ENCODE measurements at places on chromosomes 3 and 15.

DNA sequence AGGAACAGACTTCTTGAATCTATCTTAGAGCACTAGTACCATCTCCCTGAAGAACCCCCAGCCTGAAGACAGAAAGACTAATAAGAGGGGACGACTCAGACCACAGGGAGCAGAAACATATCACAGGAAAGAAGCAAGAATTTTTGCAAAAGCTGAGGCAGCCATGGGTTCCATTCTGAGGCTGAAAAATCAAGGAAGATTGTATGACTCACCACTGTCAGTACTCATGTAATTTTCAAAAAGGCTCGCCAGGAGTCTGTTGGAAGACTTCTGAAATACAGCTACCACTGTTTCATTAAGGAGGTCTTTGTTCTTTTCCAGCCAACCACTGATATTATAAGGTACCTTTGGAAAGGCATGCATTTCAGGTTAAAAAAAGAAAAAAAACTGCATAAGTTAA, 47.5 kb downstream of the MYH15 start:
- peak; percentile 71 for DNase-seq

DNA sequence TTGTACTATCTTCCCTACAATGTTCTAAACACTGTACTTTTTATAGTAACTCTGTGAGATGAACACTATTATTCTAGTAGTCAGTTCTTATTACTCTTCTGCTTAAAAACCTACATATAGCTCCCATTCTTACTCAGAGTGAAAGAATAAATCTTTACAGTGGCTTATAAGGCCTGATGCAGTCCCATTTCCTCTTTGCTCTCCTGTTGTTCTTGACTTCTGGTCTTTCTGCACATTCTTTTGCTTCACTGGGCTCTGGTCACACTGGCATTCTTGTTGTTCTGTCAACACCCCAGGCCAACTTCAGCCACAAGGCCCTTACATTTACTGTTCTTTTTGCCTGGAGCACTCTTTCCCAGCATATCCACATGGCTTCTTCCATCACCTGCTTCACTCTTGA, 58.2 kb upstream of the TP63 start:
- no peak for DNase-seq

DNA sequence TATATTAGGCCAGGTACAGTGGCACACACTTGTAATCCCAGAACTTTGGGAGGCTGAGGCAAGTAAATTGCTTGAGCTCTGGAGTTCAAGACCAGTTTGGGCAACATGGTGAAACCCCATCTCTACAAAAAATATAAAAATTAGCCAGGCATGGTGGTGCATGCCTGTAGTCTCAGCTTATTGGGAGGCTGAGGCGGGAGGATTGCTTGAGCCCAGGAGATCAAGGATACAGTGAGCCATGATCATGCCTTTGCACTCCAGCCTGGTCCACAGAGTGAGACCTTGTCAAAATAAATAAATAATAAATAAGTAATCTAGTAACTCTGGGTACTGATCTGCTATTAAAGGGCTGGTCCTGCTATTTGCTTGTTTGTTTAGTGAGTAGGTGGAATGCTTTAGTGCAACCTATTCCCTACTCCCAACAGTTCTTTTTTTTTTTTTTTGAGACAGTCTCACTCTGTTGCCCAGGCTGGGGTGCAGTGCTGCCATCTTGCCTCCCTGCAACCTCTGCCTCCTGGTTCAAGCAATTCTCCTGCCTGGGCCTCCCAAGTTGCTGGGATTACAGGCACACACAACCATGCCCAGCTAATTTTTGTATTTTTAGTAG, 9.1 kb upstream of the INO80 start:
- DNase-seq = no peak

DNA sequence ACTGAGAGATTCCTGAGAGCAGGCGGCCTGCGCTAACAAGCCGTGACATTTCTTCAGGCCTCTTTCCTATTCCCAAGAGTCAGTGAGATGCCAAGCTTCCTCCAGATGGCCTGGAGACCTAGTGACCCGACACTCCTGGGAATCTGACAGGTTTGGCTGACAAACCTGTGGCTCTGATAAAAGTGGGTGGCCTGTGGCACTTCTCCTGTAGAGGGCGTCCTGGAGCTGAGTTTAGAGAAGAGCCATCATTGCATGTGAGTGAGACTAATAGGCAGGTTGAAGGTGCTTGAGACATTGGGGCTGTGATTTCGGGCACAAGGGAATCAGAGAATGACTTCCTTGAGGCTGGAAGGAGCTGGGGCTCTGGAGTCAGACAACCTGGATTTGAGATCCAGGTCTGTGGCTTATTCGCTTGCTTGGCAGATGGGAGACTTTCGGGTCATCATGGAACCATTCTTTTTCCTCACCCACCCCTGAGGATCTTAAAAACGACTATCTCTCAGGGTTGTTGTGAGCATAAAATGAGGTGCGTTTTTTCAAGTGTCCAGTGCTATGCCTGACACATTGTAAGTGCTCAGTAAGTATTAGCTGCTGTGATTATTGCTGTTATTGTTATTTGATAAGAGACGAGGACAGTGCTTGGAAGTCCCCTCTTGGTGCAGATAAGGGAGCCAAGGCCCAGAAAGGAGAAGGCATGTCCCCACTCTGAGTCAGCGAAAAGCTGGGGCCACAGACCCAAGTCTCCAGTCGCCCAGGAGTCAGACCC, 77.2 kb downstream of the SCN10A start:
- DNase-seq = peak; percentile 36

- DNase-seq = peak; percentile 82
Measured at GRCh38 chr3:133408366-133408765, 8.5 kb downstream of the BFSP2 start.

DNA sequence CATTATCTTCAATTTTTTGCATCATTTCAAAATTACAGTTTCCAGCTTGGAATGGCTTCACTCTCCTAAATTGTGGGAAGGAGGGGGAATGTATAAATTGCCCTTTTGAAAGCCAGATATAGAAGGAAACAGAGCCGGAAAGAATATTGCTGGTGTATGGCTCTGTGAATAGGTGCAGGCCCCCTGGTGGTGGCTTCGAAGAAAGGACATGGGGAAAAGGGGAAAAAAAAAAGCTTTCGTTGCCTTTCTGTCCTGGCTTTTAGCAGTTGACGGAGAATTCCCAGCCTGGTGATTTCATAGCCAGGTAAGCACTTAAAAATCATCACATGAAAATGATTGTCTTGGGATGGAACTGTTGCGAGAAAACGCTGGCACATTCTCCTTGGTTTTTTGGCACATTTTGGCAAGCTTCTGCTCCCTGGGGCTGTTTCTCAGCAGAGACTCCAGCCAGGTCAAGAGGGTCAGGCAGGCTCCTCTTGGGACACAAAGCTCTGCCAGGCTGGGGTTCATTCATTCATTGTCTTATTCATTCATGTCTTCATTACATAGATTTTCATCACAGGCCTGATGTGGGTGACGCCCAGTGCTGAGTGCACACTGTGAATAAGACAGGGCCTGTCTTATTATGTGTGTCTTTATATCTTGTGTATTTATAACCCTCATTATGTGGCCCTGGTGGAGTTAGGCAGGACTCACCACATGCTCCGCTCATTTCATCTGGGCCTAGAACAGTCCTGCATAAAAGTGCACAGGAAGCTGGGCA, 300.0 kb upstream of the TPM1 start:
- peak; percentile 91 for DNase-seq

DNA sequence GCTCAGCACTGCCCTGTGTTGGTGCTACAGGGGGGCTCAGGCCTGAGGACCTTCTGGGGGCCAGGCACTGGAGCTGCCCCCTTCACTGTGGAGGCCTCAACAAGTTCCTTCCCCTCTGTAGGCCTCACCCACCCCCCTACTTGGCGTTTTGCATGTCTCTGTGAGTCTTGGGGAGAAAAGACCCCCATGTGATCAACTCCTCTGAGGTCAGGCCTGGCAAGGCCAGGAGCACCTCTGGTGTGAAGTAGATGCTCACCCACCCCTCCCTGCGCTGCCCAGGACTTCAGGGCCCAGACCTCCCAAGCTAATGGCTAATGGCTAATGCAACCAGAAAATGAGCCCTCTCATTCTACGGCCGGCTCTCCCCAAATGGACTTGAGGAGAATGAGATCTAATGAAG, 34.2 kb upstream of the CHRNB4 start:
- DNase-seq = no peak
